ENCODE measurements at places on chromosomes 2 and 18.

GRCh38 chr18:51666763-51667191 is 469.3 kb upstream of the MEX3C start:
- no peak for DNase-seq

- DNase-seq, result no peak
Measured at GRCh38 chr2:37181726-37182684, 6.5 kb downstream of the SULT6B1 start.

- DNase-seq, result no peak
Measured at GRCh38 chr2:102063487-102063911, 71.7 kb downstream of the IL1R2 start.

GRCh38 chr2:19176172-19176852 is 182.1 kb downstream of the OSR1 start:
- DNase-seq, result no peak

- no peak for DNase-seq
Measured at GRCh38 chr2:100785626-100786296, 34.2 kb upstream of the NPAS2 start.

DNA sequence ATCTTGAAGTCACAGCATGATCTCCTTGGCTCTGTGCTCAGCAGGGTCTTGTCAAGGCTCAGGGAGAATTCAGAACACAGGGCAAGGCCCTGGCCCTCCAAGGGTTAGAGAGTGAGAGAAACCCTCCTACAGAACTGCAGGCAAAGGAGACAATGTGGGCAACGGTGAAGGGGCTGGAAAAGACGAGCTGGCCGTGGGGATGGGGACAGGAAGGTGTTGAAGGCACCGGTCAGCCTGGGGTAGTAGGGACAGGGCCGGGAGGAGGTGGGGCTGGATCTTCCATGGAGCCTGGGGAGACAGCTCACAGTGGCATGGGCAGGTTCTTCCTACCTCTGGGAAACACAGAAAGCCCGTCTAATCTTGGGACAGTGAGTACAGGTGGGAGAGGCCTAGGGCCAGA is 92.2 kb upstream of the MCFD2 start:
- DNase-seq, result no peak

GRCh38 chr2:85053802-85054201 is 79.4 kb upstream of the TCF7L1 start:
- no peak for DNase-seq

GRCh38 chr2:207200136-207200535 is 34.4 kb upstream of the KLF7 start:
- DNase-seq, result no peak

GRCh38 chr2:207088839-207089238 is 76.9 kb downstream of the KLF7 start:
- no peak for DNase-seq

- no peak for DNase-seq
Measured at GRCh38 chr2:217835931-217836891, 166.6 kb downstream of the TNS1 start.

DNA sequence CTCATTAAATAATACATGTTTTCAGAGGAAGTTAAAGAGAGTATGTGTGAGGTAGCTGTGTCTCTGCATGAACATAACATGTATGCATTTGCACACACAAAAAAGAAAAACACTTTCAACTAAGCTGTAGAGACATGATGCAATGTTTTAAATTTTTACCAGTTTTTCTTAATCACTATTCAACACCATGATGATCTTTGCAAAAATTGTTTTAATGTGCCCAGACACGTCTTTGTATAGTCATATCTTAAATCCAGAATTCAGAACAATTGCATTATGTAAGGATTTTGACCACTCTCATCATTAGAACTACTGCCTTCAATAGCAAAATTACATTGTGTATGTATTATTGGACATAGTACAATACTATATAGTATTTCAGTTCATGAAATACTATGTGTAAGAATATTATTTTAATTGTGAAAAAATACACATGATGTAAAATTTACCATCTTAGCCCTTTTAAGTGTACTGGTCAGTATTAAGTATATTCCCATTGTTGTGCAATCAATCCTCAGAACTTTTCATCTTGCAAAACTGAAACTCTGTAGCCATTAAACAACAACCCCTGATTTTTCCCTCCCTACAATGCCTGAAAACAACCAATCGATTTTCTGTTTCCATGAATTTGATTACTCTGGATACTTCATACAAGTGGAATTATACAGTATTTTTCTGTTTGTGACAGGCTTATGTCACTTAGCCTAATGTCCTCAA is 104.5 kb upstream of the ACVR2A start:
- DNase-seq, result no peak

GRCh38 chr18:26133652-26134051 is at the start of gene PSMA8:
TSS of gene PSMA8 (plus strand) at chr18:26133869. CDS start at chr18:26133966, 97 bp downstream.
- peak; percentile 29 for DNase-seq

DNA sequence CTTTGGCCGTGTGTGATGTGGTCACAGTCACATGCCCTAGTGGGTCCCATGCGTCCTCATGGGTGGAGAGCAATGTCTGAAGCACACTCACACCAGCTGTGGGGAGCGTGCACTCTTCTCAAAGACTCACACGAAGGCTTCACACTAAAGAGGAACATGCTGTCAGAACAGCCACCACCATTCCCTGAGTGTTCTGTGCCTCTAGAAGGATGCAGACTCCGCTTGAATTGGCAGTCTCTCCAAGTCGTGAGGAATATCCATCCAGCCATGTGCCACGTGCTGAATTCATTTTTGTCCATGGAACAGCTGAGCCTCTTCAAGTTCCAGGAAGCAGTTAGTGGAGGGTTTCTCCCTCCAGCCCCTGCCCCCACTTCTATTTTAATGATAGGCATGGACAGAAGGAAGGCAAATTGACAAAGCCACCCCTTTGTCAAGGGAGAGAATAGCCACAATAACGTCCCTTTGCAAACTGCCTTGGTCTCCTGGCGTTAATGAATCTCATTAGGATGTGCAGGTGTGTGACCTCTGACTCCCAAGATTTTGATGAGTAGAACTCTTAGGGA is 464.3 kb upstream of the ID2 start:
- DNase-seq, result no peak

- no peak for DNase-seq
Measured at GRCh38 chr2:71965530-71965929, 182.1 kb downstream of the CYP26B1 start.

GRCh38 chr2:23292024-23292423 is 93.0 kb upstream of the KLHL29 start:
- DNase-seq, result no peak

DNA sequence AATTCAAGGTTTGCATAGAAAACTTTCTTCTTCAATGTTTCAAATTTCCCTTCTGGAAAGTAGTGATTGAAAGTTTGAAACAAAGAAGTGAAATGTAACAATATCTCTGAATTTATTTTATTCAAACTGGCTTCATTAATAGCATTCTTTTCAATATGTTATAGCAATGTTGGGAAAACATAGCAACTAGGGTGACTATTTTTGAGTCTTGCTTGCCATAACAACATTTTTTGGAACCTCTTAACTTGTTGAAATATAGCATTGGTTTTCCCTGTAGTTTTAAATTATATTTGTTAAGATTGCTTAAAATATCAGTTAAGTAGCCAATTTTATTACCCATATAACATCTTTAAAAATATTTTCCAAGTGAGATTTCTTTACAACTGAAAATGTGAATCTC is 141.7 kb upstream of the OSR1 start:
- no peak for DNase-seq

DNA sequence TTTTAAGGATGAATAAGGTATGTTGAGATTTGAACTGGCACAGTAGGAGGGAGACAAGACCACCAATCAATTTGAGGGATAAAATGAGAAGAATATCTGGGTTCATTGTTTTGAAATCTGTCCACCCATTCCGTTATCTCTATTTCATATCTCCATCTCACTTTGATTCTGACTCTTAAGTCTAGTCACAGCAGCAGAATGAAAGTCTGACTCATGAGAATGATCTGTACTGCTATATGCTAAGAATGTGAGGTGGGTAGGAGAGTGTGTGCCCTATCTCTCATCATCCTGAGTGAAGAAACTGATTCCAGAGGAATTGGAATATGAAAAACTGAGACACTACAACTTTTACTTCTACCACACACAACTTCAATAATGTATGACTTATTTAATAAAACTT is 1994.5 kb upstream of the PIK3C3 start:
- DNase-seq, result no peak

DNA sequence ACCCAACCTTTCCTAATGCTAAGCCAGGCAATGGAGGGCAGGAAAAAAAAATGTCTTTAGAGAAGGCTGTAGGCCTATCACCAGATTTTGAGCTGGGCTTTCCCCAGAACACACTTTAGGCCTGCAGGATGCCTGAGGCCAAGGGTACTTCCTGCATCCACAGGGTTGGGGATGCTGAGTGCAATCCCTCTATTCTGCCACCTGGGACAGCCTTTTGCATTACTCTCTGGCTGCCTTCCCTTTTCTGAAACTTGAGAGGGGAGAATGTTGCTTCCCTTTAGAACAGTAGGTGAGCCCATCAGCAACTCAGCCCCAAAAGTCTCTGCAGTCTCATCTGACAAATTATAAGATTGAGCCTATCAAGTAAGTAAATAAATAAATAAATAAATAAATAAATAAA is 195.2 kb downstream of the SLC8A1 start:
- no peak for DNase-seq

DNA sequence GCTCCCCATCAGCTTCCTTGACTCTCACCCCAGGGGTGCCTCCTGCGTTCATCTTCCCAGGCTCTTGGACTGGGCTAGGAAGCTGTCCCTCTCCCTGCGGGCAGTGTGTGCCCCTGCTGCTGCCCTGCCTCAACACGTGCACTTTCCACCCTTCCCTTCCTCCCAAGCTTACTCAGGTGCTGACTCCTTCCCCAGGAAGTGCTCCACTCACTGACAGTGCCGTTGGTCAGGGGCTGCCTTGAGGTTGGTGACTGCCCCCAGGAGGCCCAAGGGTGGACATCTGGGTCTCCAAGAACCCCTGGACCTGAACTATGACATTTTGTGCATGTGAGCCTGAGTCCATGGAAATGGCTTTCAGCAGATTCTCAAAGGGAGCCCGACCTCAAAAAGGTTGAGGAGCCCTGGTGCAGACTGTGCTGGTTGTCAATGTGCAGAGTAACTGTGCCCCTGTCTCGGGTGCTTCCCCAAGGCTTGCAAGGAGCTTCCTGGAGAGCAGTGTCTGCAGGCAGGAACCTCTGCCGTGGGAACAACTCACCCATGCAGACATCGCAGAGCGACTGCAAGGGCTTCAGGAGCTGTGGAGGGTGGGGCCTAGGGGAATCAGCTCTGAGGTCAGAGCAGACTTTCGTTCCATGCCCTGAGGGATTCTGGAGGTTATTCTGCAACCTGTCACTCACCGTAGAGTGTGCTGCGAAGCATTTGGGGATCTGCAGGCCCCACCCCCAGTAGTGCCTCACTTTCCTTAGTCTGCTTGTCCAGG is 116.5 kb upstream of the MCFD2 start:
- DNase-seq, result no peak

- DNase-seq, result no peak
Measured at GRCh38 chr2:60230037-60230436, 323.4 kb downstream of the BCL11A start.

DNA sequence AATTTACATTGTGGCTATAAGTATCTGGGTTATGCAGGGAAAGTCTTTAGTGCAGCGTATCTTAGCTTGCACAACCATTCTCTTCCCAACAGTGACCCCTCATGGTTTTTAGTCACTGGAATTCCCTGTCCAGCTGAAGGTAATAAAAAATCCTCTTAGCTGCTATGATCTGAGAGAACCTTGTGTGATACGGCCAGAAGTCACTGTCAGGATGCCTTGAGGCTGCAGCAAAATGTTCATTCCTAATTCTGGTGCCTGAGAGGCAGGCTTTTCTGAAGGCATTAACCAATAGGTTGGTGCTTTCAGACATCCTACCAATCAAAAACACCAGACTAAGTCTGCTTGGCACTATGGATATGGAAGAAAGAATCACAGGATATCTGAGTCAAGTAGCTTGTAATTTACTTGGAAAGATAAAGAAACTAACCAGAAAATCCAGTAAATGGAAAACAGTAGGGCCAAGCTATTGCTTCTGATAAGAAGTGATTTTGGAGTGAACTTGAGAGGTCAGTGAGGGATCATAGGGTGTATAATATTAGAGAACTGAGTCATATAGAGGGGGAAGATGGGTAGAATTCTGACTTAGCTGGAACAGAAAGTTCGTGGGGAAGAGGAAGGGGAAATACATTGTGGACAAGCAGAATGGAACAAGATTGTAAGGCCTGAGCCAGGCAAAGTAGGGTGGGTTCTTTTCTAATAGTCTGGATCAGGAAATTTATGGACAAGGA is 89.0 kb upstream of the SLC14A2 start:
- DNase-seq, result no peak

DNA sequence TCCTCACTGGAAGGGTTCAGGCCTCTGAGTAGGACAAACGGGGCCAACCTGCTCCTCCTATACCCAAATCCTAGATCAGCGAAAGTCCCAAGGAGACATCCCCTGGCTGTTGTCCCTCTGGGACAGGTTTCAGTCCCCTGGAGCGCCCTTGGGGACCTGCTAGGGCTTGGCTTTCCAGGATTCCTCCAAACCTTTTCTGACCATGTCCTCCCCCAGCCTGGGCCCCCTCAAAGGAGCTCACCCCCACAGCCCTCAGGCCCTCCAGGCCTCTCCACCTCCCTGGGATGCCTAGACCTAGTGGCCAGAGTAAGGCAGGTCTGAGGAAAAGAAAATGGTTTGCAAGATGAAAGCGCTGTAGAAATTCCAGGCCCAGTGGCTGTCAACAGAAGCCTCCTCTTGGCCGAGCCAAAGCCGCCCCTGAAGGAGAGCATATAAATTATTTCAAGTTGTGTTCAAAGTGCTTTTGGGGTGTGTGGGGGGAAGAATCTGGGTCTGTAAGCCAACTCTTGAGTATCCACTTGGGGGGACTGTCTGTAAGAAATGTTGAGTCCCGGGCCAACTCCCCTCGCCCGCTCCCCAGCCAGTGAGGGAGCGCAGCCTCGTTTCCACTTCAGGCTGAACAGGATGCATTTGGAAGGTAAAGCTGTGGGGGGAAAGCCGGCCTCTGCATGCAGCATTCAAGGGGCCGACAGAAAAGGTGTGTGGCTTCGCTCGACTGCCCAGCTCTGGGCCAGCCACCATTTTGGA is 158.6 kb downstream of the DYSF start:
- no peak for DNase-seq

DNA sequence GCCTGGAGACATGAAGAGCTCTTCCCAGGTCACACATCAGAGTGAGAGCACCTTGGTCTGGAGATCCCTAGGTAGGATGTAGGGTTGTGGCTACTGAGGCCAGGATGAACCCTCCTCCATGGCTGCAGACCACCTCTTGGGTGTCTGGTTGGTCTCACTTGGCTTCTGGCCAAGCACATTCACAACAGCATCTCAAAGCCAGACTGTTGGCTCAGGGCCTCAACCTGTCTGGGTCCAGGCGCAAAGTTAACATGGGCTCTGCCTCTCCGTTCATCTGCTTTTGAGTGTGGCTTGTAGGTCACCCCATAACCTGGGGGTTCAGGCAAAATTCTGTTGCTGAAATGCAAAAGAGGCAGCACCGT is 40.1 kb downstream of the RHOB start:
- DNase-seq, result no peak

DNA sequence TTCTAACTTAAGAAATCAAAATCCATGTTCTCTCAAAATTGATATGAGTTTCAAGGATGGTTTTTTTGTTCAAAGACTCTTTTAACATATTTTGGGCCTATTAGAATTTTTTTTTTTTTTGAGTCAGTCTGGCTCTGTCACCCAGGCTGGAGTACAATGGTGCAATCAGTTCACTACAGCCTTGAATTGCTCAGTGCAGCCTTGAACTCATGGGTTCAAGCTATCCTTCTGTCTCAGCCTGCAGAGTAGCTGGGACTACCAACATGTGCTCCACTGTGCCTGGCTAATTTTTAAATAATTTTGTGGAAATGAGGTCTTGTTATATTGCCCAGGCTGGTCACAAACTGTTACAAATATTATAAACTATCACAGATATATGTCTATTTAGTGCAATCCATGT is 40.6 kb upstream of the RBMS1 start:
- DNase-seq, result no peak
